Stimulated activated CD4-positive, alpha-beta T cell treated with anti-CD3 and anti-CD28 coated beads, Interleukin-1b, Interleukin-23, amount 100 ng/mL, for 1 hour (primary cell): ENCODE measurements at places on chromosomes 16 and 17.

DNA sequence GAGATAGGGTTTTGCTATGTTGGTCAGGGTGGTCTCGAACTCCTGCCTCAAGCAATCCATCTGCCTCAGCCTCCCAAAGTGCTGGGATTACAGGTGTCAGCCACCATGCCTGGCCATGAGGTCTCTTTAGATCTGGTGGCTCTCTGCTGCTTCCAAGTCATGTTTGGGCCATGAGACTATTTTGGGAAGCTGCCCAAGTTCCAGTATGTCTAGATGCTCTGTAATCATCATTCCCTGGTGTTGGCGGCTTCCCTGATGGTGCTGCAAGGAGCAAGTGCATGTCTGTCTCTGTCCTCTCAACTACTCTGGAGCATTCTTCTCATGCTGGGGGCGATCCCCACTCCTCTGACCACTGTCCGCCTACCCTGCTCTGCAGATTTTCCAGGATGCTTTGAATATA lies 6.4 kb upstream of the ODF4 start:
- DNase-seq: no peak

DNA sequence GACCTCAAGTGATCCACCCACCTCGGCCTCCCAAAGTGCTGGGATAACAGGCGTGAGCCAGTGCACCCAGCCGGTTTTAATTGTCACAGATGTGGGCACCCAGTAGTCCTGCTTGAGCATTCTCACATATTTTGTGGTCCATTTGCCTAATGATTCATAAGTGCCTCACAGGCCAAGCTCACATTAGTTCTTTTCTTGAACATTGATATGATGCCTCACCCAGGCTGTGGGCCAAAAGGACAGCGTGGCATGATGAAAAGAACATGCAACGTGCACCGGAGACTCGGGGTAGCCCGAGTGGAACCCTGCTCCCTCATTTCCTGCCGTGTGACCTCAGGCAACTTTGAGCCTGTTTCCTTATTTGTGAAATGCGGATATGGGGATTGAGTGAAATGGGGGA lies 181.9 kb downstream of the SNX29 start:
- DNase-seq: no peak

DNA sequence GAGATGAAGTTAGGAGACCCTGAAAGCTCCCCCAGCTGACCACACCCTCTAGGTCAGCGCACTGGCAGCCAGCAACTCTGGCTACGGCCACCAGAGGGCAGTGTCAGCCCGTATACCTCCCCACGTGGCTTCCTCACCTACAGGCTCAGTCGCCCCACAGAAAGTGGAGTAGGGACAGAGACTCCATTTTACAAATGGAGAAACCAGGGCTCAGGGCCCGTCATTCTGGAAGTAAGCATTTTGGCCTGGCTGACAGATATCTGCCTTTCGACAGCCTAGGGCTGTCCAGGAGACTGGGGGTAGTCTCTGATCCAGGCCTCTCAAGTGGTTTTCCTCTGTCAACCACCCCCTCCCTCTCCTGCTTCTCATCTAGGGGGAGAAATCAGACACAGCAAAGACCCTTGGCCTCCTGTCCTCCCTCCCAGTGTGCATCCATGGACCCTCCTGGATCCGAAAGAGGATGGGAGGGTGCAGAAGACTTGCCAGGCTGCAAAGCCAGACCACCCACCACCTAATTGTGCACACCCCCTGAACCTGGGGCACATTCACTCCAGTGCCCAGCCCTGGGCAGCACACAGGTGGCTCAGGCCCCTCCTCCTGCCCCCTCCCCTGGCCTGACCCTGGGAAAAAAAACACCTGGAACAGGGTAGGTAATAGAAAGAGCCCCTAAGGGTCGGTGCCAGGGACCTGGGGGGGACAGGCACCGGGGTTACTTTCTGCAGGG lies 3.8 kb upstream of the HAP1 start:
- peak; percentile 64 for DNase-seq

GRCh38 chr16:30472328-30472942 lies at the start of gene ITGAL:
Gene ITGAL, plus strand, starts transcription at chr16:30472742. Its CDS starts 96 bp downstream, at chr16:30472838.
- peak; percentile 58 for DNase-seq

GRCh38 chr16:67926181-67926750 lies 5.4 kb downstream of the CTRL start:
- no peak for DNase-seq

- no peak for DNase-seq
These were observed 231.4 kb upstream of the WSCD1 start for GRCh38 chr17:5838661-5839300.

DNA sequence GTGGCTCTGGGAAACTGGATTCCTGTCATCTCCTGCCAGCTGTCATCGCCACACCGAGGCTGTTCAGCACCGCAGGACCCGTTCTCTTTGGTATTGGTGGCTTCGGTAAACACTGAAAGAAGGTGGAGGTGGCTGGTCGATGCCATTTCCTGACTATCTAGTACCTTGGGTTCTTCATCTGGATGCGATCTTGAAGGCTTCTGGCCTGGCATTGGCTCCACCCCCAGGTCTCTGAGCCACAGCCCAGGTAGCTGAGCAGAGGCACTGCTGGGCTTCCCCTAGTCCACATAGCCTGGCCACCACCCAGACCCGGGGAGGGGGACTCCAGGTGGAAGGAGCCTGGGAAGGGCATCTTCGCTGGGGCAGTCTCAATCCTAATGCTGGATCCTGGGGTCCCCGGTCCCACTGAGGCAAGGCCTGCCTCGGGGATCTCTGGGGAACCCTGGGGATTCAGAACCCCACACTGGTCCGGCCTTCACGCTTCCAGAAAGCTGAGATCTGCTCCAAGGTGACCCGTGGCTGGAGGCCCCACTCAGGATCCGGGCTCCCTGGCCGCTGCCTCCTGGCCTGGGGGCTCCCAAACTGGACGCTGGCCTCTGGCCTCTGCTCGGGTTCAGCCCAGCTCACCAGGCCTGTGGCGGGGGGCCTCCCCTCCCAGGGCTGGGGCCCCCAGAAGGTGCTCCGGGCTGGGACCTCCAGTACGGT lies 1.8 kb downstream of the C16orf54 start:
- no peak for DNase-seq

GRCh38 chr17:67245694-67246402 lies 852 bp upstream of the HELZ start:
- peak; percentile 18 for DNase-seq

GRCh38 chr16:73058221-73058615 lies 10.3 kb upstream of the ZFHX3 start:
- DNase-seq: no peak

DNA sequence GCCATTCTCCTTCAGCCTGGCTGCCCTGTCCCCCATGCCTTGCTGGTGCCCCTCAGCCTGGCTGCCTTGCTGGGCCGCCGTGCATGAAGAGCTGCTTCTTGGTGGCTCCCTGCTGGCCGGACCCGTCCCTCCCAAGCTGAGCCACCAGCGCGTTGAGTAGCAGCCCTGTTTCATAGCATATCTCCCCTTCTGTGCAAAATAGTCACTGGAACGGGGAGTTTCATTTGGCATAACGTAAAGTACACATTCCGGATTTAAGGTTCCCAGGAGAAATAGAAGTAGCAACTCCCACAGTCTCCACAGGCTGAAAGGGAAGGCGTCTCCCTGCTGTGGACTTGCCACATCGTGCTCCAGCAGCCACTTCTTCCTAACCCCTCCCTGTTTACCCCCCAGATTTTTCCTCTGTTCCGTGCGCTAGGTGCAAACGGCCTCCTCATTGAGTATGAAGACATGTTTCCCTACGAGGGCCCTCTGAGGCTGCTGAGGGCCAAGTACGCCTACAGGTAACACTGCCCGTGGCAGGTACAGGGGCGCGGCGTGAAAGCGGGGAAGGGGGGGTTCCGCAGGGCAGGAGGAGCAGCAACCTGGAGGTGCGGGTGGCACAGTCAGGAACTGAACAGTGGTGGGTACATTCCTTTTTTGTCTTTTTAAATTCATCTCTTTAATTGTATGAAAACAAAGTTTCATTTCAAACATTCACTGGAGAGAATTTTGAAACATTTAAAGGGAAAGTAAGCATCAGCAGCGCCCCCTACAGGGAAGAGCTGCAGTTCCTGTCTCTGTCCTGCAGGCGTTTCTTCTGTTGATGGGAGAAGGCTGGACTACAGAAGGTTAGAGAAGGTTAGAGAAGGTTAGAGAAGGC lies 5.8 kb upstream of the OGFOD3 start:
- DNase-seq: no peak

- DNase-seq: no peak
These were observed 82.8 kb upstream of the GNG13 start for GRCh38 chr16:883340-883739.

DNA sequence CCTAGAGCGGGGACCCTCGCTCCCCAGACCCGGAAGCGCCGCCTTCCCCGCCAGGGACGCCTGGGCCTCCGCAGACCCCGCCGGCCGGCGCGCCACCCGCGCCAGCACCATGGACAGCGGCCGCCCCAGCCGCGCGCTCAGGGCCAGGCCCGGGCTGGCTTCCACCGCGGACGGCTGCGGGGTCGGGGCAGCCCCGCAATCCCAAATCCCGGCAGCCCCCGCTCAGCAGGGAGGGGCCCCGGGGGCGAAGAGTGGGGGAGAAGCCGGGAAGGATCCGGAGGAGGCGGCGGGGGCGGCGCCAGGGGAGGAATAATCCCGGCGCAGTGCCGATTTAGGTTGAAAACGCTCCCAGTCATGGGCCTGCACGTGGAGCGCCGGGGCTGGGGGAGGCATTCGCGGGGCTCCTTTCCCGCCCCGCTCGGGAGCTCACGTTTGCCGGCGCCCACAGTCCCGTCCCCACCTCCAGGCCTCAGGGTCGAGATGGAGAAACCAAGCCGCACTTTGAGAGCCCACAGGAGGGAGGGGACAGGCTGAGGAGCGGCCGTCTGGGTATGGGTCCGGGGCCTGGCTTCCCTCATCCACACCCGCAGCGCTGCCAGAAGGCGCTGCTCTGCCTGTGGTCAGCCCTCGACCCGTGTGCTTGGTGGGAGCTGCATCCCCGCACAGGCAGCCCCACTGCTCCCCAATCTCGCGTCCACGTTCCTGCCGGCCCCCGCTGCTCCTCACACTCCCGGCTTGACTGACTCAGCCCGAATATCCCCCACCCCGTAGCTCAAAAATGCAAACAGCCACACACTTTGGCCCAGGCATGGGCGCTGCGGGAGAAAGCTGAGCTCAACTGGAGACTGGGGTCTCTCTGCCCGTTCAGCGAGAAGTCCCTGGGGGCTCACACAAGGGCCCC lies 4.7 kb downstream of the FBXL16 start:
- DNase-seq: peak; percentile 42

- no peak for DNase-seq
These were observed 1.2 kb downstream of the EPN3 start for GRCh38 chr17:50533720-50534148.

- no peak for DNase-seq
These were observed 90.2 kb downstream of the MRM1 start for GRCh38 chr17:36691606-36692005.

DNA sequence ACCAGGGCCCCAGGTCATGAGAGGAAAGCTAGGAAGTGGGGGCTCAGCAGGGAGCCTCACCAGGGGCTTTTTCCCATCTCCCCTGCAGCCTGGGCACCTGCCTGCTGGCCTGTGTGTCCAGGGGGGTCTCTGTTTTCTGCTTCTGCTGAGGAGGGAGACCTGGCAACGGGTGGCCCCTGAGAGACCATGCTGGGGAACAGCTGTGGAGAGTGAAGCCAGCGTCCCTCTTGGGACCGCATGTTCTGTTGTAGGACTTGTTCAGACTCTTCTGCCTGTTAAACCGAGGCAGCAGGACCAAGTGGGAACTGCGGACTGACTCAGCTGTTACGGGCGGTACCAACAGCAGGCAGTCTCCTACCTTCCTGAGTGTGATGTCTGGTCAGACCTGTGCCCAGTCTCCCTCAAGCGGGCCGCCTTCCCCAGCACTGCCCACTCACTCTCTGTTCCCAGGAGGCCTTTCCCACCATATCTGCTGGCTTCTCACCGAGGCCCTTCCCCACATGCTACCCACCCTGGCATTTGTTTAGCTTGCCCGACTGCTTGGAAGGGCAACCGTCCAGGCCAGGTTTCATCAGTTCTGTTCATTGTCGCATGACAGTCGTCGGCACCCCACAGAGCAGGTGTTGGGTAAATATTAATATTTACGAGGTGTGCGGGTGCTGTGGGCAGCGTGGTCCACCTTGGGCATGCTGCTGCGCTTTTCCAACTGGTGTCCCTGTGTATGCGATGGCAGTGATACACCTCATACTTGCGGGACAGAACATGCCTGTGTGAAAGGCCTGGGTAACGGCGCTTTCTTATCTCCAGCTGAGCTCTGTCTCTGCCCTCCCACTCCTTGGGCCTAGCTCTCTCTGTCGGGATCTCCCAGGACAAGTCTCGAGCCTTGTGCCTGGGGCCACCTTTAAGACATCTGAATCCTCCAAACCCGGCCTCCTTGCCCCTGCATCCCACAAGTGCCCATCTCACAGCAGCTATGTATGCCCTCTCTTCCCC lies 69.4 kb downstream of the MPRIP start:
- DNase-seq: no peak

DNA sequence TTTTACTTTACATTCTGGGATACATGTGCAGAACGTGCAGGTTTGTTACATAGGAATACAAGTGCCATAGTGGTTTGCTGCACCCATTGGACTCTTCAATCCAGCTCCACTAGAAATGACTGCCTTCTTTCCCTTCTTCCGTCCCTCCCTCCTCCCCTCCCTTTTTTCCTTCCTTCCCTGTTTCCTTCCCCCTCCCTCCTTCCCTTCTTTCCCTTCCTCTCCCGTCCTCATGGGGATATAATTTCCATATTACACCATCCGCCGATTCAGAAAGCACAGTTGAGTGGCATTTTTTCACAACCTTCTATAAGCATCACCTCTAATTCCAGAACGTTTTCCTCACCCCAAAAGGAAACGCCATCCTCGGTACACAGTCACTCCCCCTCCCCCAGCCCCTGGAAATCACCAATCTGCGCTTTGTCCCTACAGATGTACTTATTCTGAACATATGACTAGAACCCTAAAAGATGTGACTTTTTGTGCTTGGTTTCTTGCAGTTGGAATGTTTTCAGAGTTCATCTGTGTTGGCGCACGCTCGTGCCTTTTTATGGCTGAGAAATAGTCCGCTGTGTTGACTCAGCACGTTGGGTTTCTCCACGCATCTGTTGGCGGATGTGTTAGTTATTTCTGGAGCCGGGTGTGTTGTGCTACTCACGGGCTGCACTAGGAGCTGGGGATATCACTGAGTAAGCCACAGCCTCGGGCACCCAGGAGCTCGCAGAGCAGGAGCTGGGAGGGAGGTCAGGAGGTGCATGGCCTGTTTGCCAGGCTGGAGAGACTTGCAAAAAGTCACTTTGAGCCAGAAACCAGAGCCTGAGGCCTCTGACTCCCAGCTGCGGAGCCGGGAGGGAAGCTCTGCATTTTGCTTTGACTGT lies 336.4 kb downstream of the SEC14L1 start:
- DNase-seq: no peak

GRCh38 chr16:72493716-72494415 lies 321.9 kb upstream of the PMFBP1 start:
- DNase-seq: no peak

DNA sequence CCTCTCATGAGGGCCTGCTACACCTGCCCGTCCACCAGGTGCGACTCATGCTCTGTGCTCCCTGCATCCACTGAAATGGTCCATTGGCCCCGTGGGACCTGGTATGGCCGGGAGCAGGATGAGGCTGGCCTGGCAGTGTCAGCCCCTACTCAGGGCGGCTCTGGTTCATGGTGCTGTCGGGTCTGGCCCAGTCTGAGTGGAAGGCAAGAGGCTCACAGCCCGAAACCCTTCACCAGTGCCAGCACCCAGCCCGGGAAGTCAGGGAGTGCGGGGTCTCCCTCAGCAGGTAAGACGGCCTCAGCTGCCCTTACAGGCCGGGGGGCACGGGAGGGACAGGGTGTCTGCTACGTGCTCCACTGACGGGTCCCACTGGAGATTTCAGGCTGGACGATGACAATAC lies 40.5 kb upstream of the RASD1 start:
- DNase-seq: no peak
